ENCODE measurements at places on chromosomes 1 and 21.

DNA sequence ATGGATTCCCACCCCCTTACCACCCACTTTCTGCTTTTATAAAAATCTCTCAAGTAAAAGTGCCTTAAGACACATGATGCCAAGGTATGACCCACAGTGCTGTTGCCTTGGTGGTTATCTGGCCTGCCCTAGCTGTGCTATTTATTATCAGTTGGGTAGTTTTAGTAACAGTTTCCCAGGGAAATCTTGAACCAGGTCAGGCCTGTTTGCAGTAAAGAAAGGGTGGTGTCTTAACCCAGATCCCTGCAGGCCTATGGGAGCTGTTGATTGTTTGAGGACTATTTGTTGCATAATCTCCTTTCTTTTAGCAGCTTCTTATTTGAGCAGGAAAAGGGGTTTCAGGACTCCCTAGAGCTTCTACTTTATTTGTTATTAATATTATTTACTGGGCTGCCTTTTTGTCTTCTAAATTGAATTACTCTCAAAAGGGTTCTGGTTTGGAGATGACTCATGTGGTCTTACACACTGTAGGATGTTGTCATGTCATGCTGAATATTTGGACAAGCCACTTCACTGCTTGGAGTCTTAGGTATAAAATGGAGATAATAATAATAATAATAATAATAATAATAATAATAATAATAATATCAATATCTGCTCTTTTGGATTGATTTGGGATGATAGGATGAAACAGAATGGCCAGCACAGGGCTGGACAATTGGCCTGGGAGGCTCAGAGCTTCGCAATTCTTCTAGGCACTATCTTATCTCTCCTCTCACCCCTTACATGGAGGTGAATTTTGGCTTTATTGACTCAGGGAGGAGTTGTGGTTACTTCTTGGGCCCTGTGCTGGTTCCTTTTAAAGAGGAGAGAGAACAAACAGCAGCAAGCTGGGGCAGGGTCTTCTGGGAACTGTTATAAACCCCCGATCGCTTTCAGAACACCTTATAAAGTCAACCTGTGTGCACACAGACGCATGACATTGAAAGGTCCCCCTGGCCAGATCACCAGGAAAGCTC is 252.1 kb downstream of the PRDM2 start:
- peak; percentile 7 for DNase-seq

- peak; percentile 83 for DNase-seq
Observed at GRCh38 chr1:213123536-213123935, 72.5 kb downstream of the RPS6KC1 start.

DNA sequence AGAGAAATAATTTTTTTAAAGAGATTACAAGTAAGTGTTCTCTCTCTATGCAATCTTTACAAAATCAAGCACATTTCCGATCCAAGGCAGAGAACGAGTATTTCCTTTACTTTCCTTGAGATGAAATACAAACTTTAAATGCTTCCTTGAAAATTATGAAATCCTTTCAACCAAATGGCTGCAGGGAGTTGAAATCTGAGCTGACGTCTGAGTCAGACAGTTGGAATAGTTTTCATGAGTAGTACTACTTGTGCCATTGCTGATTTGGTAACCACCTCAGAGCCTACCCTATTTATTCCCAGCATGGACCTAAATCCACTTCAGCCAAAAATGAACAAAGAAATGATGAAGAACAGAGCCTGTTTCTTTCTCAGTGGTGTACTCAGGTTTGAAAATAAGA is 183.6 kb downstream of the GIPC2 start:
- peak; percentile 96 for DNase-seq

DNA sequence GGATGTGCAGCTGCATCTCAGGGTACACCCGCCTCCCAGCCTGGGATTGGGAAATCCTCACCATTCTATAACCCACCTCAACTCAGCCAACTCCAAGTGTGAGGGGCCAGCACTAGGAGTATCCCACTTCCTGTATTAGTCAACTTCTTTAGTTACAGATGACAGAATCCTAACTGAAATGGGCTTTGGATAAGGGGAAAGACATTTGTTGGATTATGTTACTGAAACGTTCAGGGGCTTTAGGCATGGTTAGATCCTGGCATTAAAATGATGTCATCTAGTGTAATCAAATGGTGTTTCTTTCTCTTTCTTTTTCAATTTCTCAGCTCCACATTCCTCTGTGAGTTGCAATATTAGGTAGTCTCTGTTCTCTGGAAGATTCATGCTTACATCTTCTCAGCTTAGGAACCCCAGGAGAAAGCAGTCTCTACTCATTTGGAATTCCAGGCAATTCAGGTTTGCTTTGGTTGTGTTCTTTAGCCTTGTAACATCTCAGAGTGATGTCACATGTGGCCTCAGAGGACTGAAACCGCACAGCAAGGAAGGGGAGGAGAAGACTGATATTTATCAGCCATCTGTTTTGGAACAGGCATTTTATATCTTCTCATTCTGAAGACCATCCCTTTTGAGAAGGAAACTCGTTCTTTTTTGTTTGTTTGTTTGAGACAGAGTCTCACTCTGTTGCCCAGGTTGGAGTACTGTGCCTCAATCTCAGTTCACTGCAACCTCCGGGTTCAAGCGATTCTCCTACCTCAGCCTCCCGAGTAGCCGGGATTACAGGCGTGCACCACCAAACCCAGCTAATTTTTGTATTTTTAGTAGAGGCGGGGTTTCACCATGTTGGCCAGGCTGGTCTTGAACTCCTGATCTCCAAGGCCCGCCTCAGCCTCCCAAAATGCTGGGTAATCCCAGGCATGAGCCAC is 18.9 kb upstream of the TMEM54 start:
- DNase-seq, result no peak

DNA sequence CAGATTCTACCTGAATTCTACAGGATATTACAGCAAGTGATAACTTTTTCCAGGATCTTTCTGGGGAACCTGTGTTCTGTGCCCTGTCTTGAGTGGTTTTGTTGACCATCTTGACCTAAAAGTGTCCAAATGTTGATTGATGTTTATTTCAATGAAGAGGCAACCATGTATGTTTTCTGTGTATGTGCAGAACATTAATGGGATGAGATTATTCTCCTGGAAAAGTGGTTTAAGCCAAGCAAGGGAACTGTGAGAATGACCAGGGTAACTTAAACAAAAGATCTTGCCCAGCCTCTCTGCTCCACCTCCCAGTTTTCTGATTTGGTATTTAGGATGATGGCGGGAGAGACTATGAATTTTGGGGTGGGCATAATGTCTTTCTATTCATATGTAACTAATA is 1.0 kb upstream of the SAMD13 start:
- no peak for DNase-seq

DNA sequence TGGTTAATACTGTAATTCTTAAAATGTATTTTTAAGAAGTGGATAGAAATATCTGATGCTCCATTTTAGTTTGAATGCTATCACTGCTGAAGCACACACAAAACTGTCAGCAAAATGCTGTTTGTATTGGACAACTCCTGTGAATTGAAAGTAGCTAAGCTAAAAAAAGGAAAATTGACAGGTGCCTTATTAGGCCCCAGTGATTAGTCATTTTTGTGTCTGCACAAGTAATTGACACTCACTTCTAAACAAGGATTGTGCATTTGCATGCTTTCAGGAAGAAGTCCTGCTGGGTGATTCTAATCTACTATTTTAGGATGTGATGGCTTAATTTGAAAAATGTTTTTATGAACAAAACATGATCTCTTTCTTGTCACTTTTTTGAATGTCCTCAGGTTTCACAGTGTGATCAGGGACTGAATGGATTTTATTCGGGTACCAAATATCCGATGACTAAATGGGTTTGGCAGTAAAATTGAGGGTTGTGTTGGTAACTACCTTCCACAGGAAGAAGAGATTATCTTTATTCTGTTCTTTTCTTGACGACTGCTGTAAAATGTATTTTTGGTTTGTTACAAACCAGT is 13.0 kb upstream of the MAP3K7CL start:
- DNase-seq, result peak; percentile 32

- DNase-seq, result no peak
Observed at GRCh38 chr1:3564921-3565831, 46.1 kb downstream of the MEGF6 start.

DNA sequence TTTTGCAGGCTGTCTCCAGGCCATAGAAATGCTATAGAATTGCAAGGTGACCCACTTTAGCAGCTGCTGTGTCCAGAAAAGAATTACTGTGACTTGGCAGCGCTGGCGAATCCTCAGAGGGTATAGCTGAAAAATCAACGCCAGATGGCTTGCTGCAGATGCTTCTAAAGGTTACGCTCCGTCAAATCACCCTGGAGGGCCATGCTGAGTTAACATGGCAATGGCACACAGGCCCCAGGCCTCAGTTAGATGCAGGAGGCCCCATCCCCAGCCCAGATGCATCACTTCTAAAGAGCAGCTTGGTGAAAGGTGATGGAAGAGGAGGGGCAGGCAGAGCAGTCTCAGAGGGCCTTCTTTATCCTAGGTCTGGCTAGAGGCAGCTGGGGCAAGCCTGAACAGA is 18.0 kb downstream of the KIAA1614 start:
- DNase-seq, result no peak

GRCh38 chr1:52225174-52225573 is 83.3 kb downstream of the ZFYVE9 start:
- no peak for DNase-seq

- no peak for DNase-seq
Observed at GRCh38 chr1:243946946-243947345, 96.9 kb upstream of the AKT3 start.

DNA sequence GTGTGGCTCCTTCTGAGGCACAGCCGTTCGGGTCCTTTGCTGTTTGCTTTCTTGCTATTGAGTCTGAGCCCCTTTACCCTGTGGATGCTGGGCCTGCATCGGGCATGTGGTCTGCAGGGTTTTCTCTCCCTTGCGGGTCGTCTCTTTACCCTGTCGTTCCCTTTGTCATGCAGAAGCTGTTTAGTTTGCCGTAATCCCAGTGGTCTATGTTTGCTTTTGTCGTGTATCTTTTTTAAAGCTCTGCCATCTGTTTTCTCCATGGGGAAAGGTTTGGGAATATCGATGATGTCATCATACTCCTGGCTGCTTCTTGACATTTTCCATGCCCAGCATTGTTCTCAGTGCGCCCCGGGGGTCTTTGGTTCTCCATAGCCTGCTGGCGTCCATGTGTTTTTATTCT is 68.2 kb downstream of the AGPAT3 start:
- no peak for DNase-seq

GRCh38 chr1:23169727-23170335 is 1.2 kb upstream of the LUZP1 start:
- DNase-seq, result peak; percentile 80

- DNase-seq, result peak; percentile 63
Observed at GRCh38 chr1:162536511-162536910, 25.0 kb upstream of the UAP1 start.

DNA sequence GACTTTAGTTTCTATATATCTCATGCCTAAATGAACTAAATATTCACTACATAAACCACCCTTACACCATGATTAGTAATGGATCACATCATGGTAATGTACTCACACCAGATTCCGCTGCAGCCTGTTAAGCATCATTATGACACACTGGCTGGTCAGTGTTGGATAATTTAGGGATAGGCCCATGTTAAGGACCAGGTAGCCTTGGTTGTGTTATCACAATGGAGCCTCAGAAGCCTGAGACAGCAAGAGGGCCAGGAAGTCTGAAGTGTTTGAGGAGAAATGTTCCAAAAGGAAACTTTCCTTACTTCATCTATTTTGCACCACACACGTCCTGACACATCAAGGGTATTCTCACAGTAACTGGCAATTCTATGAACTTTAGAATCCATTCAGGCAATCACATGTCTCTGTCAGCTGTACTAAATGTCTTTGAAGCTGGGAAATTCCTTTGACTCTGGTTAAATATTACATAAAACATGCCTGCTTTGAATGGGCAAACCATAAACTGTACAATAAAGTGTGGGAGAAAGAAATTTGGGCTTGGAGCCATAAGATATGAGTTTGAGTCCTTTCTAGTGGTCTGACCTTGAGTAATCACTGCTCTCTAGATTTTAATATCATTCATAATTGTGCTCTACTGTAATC is 105.3 kb upstream of the DPT start:
- DNase-seq, result peak; percentile 61

DNA sequence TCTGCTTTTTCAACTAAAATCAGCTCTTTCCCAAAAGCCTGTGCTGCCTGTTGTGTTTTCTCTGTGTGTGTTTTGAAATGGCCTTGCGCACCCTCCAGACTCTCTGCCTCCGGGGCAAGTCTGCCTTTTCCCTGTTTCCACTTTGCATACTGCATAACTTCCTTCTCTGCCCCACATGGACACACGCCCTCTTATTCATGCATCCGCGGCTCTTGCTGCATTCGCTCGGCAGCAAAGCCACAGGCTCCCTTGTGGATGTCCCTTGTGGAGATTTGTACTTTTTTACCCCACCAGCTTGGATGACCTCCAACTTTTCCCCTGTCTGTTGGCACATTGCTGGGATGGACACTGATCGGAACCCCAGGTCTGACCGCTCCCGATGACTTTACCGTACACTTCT is 147.6 kb downstream of the ADSS2 start:
- DNase-seq, result peak; percentile 22

GRCh38 chr1:57424231-57425027 is 569 bp upstream of the DAB1 start:
- no peak for DNase-seq

Data from bronchial epithelial cell (primary cell).